ENCODE measurements at places on chromosomes 11 and 22.

DNA sequence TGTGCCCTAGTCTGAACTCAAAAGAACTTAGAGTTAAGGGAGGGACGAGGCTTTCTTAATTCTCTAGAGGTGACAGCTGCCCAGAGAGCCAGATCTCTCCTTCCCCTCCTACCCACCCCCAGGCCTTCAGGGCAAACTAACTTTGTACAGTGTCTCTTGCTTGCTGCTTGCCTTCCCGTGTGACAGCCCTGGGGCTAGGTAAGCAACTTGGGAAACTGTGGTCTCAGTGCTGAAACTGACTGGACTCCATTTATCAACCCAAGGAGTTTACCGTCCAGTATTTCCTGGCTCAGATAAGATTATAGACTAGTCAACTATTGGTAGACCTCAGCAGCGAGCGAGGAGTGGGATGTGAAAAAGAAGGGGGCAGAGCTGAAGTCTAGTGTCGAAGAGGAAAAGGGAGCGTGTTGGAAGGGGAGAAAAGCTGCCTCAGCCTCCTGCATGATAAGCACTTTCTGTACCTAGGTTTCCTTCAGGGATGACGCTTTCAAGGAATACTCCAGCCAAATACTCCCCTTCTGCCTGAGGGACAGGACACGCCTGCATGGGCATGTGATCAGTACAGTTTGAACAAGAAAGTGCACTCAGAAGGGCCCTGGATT lies 43.3 kb upstream of the WEE1 start:
- no peak for DNase-seq

GRCh38 chr11:44625759-44626523 lies 60.5 kb downstream of the CD82 start:
- DNase-seq = no peak

DNA sequence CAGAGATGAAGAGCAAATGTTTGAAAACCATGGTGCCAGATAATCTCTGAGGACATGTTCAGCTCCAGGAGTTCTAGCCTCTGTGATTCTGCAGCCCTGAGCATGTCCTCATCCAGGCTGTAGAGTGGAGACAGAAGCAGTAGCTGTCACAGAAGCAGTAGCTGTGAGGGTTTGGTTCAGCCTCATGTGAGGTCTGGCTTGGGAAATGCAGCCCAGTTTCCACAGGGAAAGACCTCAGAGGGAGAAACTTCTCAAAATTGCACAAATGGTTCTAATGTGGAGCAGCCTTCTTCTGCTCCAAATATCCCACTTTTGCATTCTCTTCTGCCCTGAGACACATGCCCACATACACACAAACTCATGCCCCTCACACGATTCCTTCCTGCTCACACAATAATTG lies 48.4 kb downstream of the DBX1 start:
- DNase-seq = no peak

GRCh38 chr11:36622431-36623136 lies 24.5 kb upstream of the RAG2 start:
- DNase-seq = no peak
